ENCODE measurements at places on chromosomes 7 and 10.

GRCh38 chr10:3054851-3055199 is 12.5 kb upstream of the PFKP start:
- no peak for DNase-seq

DNA sequence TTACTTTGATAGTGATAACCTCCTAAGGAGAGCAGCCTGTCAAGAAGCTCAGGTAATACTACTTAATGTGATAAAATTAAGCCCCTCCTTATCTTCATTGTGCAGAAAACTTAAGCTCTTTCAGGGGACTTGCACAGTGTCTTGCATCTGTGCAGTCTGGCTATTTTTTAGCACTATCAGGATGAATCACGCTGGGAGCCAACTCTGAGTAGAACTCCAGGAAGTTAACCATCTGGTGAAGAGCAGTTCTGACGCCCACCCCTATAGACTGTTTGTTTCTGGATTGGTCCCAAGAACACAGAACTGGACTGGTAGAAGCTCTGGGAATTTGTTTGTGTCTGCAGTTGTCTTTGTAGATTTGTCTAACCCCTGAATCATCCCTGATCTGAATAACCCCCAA is 41.9 kb downstream of the AGK start:
- DNase-seq = no peak

DNA sequence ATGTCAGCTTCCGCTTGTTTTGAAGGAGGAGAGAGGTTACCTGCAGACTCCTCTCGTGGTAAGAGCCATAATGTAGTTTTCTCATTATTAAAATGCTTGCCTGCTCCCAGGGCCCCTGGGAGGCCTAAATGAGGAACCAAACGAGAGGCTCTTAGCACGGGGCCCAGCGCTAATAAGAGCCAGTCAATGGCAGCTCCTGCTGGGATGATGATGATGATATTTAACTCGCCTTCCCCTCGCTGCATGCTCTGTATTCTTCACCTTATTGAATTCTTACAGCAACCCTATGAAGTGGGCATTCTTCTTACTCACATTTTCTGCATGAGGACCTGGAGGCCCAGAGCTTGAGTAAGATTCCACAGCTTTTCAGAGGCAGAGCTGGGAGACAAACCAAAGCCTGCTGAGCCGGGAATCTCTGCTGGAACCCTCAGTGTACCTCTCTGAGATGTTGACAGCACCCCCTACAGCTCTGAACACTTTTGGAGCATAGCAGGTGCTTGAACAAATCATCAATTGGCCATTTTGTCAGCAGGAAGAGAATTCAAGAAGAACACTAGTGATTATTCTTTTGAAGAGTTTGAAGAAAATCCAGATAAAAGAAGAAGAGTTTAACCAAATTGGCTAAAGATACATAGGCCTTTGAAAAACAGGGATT is 93.1 kb upstream of the HABP2 start:
- no peak for DNase-seq

GRCh38 chr7:39554583-39555165 is 11.5 kb upstream of the YAE1 start:
- DNase-seq = no peak

- no peak for DNase-seq
Observed at GRCh38 chr7:7443806-7444350, 91.8 kb downstream of the COL28A1 start.

DNA sequence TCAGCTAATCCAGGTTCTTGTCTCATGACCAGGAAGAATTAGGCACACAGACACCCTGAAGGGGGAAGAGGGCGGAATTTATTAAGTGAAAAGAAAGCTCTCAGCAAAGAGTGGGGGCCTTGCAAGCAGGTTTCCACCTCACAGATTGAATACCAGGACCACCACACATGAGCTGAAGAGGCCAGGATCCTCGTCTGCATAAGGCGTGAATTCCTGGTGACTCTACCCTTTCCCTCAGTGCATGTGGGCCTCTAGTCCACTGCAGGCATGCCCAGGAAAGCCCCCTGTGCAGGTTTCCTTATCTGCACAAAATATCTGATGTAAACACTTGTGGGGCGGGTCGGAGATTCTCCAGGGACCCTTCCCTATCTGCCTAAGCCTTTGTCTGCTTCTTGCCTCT is 782.1 kb upstream of the LRRN3 start:
- no peak for DNase-seq

Measured in activated CD8-positive, alpha-beta memory T cell treated with anti-CD3 and anti-CD28 coated beads for 1 hour (primary cell).